ENCODE measurements at places on chromosomes 7 and 10.
A peak's percentile ranks its signal among the peaks of the same experiment; 100 is the strongest.

DNA sequence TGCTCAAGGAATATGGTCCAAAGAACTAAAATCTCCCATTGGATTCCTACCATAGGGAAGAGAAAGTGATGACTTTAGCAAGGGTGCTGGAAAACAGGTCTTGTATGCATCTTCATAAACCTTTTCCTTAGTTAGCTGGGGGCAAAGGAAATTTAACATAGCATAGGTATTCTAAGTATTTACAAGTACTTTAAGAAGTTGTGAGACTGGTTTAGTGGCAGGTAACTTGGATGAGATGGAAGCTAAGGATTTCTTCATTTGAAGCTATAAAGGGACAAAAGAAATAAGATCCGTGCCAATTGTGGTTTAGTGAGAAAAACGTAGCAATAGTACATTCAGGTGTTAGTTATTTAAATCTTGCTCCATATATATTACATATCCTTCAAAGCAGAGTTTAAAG lies 183.4 kb upstream of the TCF7L2 start:
- DNase-seq = no peak

DNA sequence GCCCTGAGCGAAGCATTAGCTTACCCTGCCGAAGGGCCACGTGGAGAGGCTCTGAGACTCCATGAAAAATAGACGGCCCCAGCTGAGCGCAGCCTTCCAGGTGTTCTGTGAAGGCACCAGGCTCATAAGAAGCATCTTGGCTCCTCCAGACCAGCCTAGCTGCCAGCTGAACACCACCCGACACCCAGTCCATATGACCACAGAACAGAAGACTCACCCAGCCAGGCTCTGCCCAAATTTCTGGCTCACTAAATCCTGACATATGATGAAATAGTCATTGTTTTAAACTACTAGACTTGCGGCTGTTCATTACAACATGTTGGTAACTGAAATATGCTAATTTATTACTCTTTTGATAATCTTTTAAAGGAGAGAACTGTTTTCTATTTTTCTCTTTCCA lies 99.5 kb upstream of the ABI1 start:
- no peak for DNase-seq

- no peak for DNase-seq
These were observed 21.3 kb downstream of the SRPK2 start for GRCh38 chr7:105367458-105367857.

DNA sequence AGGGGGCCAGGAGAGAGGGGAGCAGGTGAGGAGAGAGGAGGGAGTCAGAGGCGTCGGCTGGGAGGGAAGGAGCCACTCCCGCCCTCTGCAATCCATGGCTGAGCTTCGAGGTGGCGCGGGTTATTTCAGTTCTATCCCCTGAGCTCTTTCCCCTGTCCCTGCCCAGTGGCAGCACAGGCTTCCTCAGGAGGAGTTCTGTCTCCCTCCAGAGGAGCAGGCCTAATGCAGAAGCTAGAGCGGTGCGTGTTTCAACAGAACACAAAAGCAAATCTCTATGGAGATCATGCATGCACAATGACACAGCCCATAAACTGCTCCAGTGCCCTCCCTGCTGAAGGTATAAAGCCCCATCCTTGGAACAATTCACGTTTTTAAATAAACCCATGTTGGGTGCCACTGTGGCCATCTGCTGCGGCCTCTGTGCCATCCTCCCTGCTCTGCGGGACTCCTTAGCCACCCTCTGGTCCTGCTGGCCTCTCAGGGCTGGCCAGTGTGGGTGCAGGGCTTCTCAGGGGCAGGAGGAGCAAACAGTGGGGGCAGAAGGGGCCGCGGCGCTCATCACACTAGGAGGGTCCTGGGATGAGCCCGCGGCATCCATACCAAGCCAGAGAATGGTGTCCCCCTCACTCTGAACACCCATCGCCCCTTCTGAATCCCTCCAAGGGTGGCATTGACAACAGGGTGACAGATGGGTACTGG lies 192.6 kb upstream of the LYZL2 start:
- DNase-seq = no peak

DNA sequence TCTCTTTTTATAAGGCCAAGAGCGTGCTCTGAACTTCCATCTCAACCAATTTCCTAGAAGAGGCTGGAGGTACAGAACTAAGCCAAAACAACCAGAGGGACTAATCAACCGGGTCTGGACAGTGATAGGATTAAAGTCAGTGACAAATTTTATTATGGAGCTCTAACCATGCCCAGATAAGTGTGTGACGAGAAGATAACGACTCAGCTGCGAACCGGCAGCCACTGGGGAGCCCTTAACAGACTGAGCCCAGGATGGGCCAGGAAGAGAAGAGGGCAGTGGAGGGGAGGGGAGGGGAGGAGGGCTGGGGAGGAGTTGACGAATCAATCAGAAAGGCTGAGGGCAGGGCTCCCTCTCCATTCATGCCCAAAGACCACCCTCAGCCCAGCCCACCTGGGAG lies 119.9 kb downstream of the PLXNA4 start:
- no peak for DNase-seq

- DNase-seq = no peak
These were observed 291.6 kb upstream of the KIAA1217 start for GRCh38 chr10:23917251-23917840.

DNA sequence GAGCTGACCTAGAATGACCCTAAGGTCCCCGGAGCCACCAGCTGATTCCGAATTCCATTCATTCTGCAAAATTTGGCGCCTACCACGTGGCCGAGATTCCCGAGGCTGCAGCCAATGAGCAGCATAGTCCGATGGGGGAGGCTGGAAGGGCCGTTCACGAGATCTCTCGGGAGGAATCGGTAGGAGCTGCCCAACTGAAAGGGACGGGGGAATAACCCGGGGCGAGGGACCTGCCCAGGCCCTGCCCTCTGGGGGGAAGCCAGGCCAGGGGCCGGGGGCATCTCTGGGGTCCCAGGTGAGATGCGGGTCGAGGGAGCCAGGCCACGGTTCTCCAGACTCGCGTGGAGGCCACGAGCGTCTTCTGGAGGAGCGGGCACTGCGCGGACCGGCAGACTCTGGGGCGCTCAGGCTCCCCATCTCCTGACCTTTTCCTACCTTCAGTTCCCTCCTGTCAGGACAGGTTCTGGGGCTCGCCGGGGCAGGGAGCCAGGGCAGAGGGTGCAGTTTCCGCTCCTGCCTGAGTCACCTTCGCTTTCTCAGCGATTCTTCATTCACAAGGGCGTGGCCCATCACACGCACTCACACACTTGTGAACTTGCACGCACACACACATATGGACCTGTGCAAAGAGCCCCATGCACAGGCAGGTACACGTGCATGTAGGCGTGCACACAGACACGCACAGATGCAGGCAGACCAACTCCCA lies 173.4 kb downstream of the RNF216 start:
- DNase-seq = no peak

DNA sequence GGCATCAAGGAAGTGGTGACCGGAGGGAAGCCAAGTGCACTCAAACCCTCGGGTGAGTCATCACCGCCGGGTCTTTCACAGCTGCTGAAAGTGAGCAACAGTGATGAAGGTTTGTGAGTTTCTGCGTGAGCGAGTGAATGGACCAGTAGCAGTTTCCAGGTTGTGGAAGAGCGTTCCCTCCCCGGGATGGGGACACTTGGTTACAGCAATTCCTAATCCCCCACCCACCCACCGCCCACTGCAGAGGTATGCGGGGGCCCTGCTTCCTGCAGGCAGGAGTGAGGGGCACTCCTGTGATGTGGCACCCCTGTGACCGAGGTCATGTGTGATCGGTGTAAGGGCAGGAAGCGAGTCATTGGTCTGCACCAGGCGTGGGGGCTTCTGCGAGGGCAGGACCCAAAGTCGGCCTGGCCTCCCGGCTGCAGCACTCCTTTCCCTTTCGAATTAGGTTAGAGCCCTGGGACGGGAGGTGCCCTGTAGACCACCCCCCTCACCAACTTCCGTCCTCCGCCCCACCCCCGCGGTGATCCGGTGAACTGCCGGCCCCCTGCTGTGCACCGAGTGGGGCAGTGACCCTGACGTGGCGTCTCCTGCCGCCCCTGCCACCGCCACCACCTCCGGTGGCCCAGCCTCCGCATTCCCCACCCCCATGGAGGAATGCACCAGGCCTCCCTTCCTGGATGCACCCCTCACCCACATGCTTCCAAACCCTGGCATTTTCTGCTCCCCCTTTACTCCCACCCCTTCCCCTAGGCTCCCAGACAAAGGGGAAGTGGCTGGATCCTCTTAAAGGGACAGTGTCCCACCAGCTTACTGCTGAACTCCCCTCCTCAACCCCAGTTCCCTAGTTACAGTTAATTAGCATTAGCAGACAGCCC lies 10.9 kb downstream of the LIMK1 start:
- peak; percentile 70 for DNase-seq

DNA sequence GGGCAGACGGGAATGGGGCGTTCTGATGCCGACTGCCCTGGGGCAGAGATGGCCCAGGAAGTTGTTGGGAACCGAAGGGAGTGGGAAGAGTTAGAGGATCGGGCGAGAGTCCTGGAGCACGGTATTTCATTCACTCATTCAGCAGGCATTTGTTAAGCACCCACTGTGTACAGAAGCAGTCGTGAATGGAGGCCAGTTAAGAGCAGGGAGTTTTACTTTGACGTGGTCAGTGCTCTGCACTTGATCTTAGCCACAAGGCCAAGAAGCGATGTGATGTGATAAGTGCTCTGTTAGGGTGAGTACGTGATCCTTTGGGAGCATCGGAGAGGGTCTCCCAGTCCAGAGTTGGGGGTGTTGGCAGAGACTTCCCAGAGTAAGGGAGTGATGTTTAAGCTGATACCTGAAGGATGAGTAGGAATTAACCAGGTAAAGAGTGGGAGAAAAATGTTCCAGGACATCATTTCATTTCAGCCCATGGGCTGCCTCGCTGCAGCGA lies 890 bp downstream of the ZFYVE27 start:
- DNase-seq = no peak

- no peak for DNase-seq
These were observed 129.8 kb downstream of the SEC23IP start for GRCh38 chr10:120022357-120022756.

GRCh38 chr7:9264395-9264794 lies 831.0 kb downstream of the NXPH1 start:
- no peak for DNase-seq

GRCh38 chr10:28312572-28312971 lies 9.7 kb upstream of the MPP7 start:
- DNase-seq = no peak

DNA sequence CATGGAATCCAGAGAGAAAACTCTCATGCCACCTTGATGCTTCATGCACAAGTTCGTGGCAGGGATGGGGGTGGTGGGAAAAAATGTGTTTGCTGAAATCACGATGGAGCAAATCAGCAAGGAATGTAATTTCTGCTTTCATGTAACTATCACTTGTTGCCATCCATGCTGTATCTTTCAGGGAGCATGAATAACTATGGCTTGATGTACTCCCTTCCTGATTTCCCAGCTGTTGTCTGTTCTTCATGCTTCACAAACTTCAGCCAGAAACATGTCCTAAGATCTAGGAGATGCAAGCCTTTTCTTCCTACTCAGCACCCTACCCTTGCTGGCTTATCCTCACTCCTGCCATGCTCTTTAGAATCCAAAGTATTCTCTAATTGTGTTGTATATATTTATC lies 64.0 kb downstream of the LRRC4 start:
- no peak for DNase-seq

DNA sequence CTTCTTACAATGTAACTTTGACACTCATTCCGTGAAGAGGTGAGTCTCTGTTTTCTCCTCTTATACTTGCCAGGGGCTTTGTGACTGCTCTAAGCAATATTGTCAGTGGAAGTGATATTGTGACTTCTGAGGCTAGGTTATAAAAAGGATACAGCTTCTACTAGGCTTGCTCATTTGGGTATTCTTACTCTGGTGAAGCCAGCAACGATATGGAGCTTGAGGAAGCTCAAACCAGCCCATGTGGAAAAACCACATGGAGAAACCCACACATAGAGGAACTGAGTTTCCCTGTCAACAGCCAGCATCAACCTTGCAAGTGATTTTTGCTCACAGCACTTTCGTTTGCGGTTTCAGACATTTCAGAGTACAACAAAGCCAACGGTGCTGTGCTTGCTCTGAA lies 149.6 kb upstream of the SEMA3E start:
- no peak for DNase-seq
